ENCODE measurements at places on chromosomes 4 and X. TPM values are rescaled to one million over a fixed set of nuclear protein-coding genes. Genes with fewer than 3 reads are reported as not detected.

The GPR173 gene
- 2.3 TPM for total RNA-seq

The ETNPPL gene
- not detected for total RNA-seq

The CT45A2 gene
- total RNA-seq: not detected

The SMPX gene
- not detected for total RNA-seq

The HS6ST2 gene
- total RNA-seq: 1.2 TPM

The CFP gene
- total RNA-seq: 2.6 TPM

The BMP3 gene
- total RNA-seq: 2.6 TPM

- no peaks in the 10 kb centered on the region for H3K4me1 ChIP-seq
- H3K27me3 ChIP-seq: no peaks in the 10 kb centered on the region
- DNase-seq: no peak
- H3K36me3 ChIP-seq: no peaks in the 10 kb centered on the region
- H3K4me3 ChIP-seq: no peak overlapping the region
- H3K27ac ChIP-seq: no peak overlapping the region
Measured at GRCh38 chr4:153206534-153206933, 2.3 kb downstream of the TRIM2 start.

GRCh38 chr4:125938541-125938940 lies 623.8 kb downstream of the FAT4 start:
- no peak overlapping the region for H3K4me3 ChIP-seq
- no peaks in the 10 kb centered on the region for H3K27me3 ChIP-seq
- H3K36me3 ChIP-seq: no peaks in the 10 kb centered on the region
- DNase-seq: no peak

DNA sequence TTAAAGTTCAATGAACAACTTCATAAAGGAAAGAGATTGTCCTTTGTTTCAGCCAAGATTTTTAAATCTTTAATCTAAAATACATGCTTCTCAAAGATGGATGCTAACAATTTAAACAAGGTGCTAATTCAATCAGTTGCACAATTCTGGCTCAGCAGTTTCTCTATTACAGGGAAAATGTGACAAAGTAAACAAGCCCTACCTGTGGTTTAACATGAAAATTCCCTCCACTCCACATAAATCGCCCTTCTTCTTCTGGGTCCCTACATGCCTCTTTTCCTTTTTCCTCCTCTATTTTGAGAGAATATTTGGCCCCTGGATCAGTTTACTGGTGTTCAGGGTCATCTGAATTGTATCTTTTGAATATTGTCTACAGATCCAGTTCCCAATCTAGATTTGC lies 80.6 kb downstream of the FRYL start:
- H3K27ac ChIP-seq: no peak overlapping the region
- no peaks in the 10 kb centered on the region for H3K36me3 ChIP-seq
- no peak for DNase-seq
- no peaks in the 10 kb centered on the region for H3K27me3 ChIP-seq
- no peak overlapping the region for H3K4me3 ChIP-seq

DNA sequence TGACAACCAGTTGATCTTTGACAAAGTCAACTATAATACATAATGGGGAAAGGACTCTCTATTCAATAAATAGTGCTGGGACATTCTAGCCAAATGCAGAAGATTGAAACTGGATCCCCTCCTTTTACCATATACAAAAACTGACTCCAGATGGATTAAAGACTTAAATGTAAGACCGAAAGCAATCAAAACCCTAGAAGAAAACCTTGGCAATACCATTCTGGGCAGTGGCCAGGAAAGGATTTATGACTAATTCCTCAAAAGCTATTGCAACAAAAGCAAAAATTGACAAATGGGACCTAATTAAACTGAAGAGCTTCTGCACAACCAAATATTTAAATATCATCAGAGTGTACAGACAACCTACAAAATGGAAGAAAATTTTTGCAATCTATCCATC lies 185.1 kb downstream of the NPNT start:
- no peaks in the 10 kb centered on the region for H3K36me3 ChIP-seq
- no peak overlapping the region for H3K4me3 ChIP-seq
- H3K27ac ChIP-seq: no peak overlapping the region
- H3K27me3 ChIP-seq: no peaks in the 10 kb centered on the region

GRCh38 chr4:108893468-108893867 lies 130.6 kb upstream of the ETNPPL start:
- H3K27me3 ChIP-seq: no peaks in the 10 kb centered on the region
- no peak overlapping the region for H3K27ac ChIP-seq
- no peak for DNase-seq
- H3K36me3 ChIP-seq: no peaks in the 10 kb centered on the region
- no peaks in the 10 kb centered on the region for H3K4me1 ChIP-seq

GRCh38 chr4:47721892-47722575 lies 115.8 kb downstream of the CORIN start:
- H3K4me1 ChIP-seq: no peaks in the 10 kb centered on the region
- H3K27ac ChIP-seq: no peak overlapping the region
- H3K27me3 ChIP-seq: peaks cover 28% of the 10 kb centered on the region
- no peak overlapping the region for H3K4me3 ChIP-seq
- DNase-seq: no peak
- H3K36me3 ChIP-seq: no peaks in the 10 kb centered on the region

GRCh38 chr4:74159143-74159709 lies 1.3 kb downstream of the MTHFD2L start:
- H3K4me3 ChIP-seq: no peak overlapping the region
- no peaks in the 10 kb centered on the region for H3K27me3 ChIP-seq
- no peak for DNase-seq
- peak overlapping the region; percentile 92 for H3K27ac ChIP-seq
- no peaks in the 10 kb centered on the region for H3K4me1 ChIP-seq
- no peaks in the 10 kb centered on the region for H3K36me3 ChIP-seq

GRCh38 chr4:104870495-104871233 lies 276.0 kb upstream of the TET2 start:
- H3K4me3 ChIP-seq: no peak overlapping the region
- H3K4me1 ChIP-seq: no peaks in the 10 kb centered on the region
- no peaks in the 10 kb centered on the region for H3K27me3 ChIP-seq
- H3K36me3 ChIP-seq: no peaks in the 10 kb centered on the region
- H3K27ac ChIP-seq: no peak overlapping the region

DNA sequence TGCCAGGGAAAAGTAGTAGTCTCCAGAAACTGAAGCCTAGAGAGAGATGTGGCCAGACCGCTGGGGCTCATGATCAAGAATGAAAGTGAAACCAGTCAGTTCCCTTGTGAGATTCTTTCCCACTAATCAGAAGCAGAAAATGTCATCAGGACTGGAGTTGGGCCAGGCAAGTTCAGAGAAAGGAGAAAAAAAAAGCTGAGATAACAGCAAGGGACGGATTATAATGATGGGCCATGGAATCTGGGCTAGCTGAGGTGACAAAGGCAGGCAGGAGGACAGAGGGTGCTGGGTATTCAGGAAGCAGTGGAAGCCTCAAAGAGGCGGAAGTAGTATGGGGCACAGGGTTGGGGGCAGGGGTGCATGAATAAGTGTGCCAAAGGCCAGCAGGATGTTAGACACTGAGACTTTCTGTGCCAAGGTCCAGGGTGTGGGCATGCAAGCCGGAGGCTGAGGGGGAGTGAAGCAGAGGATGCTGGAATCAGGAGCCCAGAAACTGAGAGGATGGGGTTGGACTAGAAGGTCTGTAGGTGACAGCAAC lies 2.5 kb downstream of the CXorf38 start:
- DNase-seq: peak; percentile 26
- no peaks in the 10 kb centered on the region for H3K4me1 ChIP-seq
- H3K36me3 ChIP-seq: no peaks in the 10 kb centered on the region
- peak overlapping the region; percentile 53 for H3K27ac ChIP-seq
- no peaks in the 10 kb centered on the region for H3K27me3 ChIP-seq

- no peak overlapping the region for H3K27ac ChIP-seq
- H3K27me3 ChIP-seq: no peaks in the 10 kb centered on the region
Measured at GRCh38 chr4:154422152-154422551, 69.4 kb downstream of the DCHS2 start.

- DNase-seq: no peak
- no peaks in the 10 kb centered on the region for H3K4me1 ChIP-seq
- H3K27me3 ChIP-seq: no peaks in the 10 kb centered on the region
- H3K27ac ChIP-seq: no peak overlapping the region
Measured at GRCh38 chrX:121103381-121103780, 56.0 kb downstream of the GLUD2 start.
